ENCODE measurements at places on chromosomes 2 and 18.

DNA sequence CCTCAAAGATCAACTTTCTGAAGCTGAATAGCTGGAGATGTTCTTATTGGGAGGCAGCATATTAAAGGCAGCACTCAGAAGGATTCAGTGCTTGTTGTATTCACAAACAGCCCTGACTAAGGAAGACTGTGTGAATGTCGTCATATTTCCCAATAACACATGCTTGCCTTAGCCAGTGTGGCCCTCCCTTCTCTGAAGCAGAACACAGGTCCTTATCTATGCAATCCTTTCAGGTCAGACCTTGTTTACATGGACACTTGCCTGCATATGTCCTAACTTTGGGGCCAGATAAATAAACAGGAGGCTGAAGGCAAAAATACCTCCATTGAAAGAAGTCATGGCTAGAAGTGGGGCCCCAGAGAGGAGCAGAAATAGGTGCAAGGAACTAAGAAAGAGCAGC lies 97.2 kb downstream of the SLC4A3 start:
- no peak for DNase-seq

DNA sequence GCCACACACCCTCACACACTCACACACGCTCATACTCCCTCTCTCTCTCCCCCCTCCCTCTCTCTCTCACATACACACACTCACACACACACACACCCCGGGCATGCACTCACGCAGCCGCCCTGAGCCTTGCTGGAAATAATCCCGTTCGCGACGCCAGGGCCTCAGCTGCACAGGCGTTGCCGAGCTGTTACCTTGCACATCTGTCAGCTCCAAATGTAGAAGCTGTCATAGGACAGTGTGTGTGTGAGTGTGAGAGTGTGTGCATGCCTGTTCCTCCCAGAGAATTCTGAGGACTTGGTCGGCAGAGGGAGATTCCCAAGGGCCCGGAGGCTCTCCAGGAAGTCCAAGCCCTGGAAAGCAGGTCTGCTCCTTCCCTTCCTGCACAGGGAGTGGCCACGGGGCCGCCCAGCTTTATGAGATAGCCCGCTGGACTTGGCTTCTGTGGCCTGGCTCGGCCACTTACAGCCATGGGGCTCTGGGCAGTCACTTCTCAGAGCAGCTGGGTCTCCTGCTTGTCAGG lies 8.6 kb downstream of the SPR start:
- DNase-seq, result no peak

DNA sequence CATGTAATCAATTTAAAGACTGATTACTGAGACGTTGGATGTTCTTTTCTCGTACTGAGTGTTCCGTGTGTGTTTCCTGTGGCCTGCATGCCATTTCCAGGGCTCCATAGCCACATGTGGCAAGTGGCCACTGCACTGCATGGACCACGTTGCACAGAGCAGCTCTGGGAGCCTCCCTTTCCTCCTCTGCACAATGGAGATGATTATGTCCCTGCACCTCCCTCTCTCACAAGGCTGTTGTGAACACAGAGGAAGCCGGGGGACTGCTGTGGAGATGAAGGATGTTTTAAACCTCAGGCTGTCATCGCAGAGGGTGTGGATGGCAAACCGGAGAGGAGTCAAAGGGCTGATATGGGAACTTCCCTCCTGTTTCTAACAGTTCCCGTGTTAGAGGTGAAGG lies 87.7 kb downstream of the TGOLN2 start:
- no peak for DNase-seq

GRCh38 chr2:7241041-7241745 lies 324.0 kb downstream of the RNF144A start:
- no peak for DNase-seq

- DNase-seq, result no peak
Observed at GRCh38 chr2:48397846-48398245, 132.1 kb upstream of the STON1 start.
